ENCODE measurements at places on chromosomes 16 and 17.
A peak's percentile ranks its signal among the peaks of the same experiment; 100 is the strongest.

DNA sequence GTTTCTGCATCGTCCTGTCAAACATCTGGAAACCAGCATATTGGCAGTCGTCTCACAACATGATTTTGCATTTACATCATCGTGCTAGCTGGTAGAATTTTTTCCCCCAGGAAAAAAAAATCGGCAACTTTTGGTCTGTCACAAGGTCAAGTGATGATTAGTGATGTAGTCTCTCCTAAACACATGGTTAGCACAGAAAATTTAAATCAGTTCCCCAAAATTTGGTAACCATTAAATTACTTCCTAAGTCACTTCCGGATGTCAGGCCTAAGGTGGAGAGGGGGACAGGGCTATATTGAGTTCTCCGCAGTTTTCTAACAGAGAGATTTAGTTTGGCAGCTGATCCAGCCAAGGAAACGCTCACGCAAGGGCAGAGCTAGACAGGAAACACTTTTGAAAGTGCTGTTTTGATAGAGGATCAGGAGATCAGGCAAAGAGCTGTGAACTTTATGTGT lies 271.0 kb upstream of the TBX2 start:
- no peak for DNase-seq

DNA sequence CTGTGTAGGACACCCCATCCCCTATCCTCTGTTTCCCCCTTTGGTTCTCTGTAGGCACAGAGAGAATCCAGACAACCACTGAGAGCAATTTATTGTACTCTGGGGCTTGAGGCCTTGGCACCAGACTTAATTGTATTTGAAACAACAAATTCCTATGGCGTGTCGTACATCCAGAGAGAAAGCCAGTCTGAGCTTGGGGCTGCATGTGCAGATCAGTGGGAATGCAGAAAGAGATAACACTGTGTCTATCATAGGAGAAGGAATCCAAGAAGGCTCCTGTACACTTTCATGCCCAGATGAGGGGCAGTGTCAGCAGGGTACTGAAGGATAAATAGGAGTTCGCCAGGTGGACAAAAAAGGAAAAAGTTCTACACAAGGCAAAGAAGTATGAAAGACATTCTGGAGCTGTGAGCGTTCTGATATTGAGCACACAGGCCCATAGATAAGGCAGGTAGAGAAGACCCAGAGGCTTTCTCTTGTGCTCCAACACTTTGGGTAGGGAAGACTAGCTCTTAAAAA lies 22.0 kb upstream of the IL4R start:
- DNase-seq = no peak

DNA sequence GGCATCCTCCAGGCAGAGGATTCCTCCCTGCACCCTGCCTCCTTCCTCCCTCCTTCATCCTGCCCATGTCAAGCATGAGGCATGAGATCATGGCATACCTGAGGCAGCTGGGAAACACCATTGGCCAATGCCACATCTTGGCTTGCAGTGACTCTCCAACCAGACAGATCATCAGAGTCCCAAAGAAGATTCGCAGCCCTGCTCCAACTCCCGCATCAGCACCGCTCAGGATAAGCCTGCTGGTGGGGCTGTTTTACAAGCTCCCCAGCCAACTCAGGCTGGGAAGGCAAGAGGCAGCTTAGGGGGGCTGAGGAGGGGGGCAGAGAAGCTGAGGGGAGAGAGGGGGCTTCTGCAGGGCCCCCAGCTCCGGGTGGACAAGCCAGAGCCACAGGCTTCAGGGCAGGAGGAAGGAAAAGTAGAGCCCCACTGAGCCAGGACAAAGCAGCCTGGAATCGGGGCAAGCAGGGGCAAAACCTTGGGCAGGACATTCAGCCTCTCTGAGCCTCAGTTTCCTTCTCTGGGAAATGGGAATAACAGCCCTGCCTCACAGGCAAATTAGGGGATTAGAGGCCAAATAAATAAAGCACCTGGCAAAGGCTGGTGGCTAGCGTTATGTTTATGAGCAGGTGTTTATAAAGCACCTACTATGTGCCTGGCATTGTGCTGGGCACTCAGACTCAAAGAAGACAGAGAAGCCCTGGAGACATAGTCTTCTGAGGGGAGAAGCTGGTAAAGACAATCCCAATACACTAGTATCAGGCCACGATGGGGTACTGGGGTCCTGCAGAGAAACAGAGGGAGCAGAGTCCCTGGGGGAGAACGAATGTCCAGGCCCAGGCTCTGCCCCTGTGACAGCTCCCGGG lies 88.1 kb downstream of the GOSR1 start:
- DNase-seq = no peak

GRCh38 chr17:27878776-27879562 lies 14.2 kb downstream of the LYRM9 start:
- no peak for DNase-seq

DNA sequence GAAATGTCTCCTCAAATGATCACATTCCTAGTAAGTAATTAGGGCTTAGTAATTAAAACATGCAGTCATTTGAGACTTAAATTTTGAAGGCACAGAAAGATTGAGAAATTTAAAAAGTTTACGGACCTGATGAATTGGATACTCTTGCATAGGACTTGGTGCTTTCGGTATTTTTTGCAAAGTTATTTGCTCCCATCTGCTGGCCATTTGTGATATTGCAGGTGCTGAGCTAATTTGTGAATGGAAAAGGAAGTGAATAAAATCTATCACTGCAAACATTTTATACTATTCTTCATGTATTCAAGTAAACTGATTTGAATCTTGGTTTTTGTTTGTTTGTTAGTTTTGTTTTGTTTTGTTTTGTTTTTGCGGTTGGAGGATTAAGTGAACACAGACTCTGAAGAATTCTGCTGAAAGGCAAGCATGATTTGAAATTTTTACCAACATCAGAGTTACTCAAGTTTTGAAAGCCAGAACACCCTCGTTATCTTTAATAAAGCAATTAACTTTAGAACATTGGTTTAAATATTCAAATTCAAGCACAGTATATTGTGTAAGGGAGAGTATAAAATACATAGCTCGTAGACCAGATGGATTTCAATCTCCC lies 689.5 kb upstream of the RBFOX1 start:
- peak; percentile 4 for DNase-seq

- no peak for DNase-seq
These were observed 8.3 kb upstream of the RAB5C start for GRCh38 chr17:42163113-42163512.

DNA sequence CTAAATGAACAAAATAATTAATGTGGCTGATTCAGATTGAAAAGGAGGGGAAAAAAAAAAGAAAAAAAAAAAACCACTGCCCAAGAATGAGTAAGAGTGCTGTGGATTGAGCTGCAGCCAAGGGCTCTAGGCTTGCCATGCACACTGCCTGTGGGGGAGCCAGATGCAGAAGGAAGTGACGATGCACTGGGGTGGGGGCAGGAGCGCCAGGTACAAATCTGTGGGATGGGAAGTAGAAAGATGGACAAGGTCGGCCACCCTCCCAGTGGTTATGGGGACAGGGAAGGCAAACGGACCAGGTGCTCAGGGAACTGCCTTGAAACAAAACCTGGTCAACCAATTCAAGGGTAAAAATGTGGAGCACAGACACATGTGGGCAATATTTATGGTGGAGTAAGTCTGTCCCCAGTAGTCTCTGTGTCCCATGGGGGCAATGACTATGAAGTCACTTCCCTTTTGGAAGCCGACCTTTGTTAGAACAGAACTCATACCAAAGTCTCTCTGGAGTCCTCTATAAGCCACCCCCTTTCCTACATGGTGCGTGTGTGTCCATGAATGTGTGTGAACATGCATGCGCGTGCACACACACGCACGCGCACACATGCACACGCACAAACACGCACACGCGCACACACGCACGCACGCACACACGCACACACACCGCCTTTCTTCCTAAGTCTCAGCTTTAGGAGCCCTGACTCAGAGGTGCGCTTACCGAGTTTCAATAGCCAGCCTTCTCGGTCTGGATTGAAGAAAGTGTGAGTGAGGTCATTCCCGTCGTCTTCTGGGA lies 84.3 kb downstream of the CYTH1 start:
- DNase-seq = no peak

- DNase-seq = no peak
These were observed 97.5 kb downstream of the OR1D5 start for GRCh38 chr17:2965621-2966595.

GRCh38 chr16:18841833-18842525 lies 40.6 kb upstream of the ARL6IP1 start:
- no peak for DNase-seq

GRCh38 chr16:53766304-53767016 lies 62.5 kb downstream of the FTO start:
- DNase-seq = no peak

DNA sequence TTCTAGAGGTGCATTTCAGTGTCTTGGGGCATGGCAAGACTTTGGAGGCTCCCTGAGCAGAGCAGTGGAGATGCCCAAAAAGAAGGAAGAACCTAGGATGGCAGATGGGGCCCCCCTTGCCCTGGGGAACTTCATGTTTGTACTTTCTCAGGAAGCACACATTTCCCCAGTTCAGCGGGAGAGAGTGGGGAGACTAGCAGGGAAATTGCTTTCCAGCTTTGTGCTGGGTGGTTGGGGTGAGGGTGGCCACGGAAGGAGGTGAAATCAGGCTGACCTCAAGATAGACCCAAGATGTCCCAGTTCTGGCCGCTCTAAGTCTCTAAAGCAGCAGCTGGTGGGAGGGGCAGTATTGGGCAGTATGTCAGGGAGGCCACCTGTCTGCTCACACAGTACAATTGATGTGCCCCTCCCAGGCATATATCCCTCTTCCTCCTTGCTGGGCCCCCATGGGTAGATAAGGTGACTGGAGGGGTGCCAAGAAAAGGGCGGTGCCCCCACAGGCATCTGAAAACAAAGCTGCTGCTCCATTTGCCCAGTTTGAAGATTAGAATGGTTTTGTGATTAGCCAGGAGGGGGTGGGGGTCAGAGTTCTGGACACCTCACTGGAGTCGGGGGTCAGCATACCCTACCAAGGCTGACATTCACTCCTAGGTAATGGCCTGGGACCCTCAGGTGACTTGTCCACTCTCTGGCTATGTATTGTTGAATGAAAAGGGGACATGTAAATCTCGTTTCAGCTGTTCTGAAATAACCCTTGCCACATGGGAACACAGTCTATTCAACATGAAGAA lies 17.1 kb upstream of the NAGLU start:
- DNase-seq = no peak

DNA sequence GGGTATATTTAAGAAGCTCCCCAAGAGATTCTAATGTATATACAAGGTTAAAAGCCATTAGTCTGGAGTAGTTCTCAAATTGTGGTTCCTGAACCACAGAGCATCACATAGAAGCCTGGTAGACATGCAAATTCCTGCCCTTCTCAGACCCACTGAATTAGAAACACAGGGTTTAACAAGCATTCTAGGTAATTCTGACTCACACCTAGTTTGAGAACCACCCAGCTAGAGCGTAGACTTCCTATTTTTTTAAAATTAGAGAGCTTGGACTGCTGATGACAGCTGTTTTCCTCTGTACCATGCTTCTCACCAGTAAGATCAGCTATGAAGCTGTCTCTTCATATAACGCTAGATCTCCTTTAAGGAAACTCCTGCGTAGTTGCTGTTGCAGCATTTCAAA lies 50.6 kb downstream of the HS3ST3B1 start:
- DNase-seq = no peak

DNA sequence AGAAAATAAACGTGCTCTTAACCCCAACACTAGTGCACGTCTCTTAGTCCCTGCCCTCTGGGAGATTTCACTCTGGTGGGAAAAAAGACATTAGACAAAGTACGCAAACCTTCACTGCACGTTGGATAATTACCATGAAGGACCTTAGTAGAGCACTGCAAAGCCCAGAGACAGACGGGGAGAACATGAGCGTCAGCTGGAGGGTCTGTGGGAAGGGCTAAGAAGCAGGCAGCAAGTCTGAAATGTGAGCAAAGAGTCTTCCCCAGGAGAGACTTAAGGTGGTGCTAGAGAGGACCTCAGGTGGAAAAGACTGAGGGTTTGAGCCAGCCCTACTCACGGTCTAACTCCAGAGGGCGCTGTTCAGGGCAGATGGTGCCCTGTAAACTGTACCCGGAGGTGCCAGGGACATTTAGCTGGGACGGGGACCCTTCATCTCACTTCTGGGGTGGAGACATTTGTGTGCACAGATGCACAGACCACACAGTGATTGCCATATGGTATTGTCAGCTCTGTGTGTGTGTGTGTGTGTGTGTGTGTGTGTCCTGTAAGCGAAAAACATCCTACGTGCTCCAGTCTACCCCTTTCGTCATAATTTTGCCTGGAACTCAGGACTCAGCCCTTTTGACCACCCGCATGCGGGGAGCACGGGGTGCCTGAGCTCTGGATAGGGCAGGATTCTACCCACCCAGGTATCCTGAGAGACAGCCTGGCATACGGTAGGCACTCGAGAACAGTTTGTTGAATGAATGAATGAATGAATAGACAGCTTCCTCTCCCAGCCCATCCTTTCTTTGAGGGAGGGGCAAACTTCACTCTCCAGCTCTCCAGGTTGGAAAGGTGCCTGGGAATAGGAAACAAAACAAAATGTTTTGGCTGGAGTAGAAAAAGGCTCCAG lies 10.1 kb upstream of the STAC2 start:
- DNase-seq = no peak

- DNase-seq = no peak
These were observed 26.8 kb upstream of the PIK3R6 start for GRCh38 chr17:8894202-8894671.

- no peak for DNase-seq
These were observed 34.8 kb downstream of the TIMM22 start for GRCh38 chr17:1031711-1032110.

- no peak for DNase-seq
These were observed 216 bp downstream of the VPS9D1 start for GRCh38 chr16:89720551-89720812.

- no peak for DNase-seq
These were observed 1.3 kb downstream of the MKS1 start for GRCh38 chr17:58217766-58218165.

DNA sequence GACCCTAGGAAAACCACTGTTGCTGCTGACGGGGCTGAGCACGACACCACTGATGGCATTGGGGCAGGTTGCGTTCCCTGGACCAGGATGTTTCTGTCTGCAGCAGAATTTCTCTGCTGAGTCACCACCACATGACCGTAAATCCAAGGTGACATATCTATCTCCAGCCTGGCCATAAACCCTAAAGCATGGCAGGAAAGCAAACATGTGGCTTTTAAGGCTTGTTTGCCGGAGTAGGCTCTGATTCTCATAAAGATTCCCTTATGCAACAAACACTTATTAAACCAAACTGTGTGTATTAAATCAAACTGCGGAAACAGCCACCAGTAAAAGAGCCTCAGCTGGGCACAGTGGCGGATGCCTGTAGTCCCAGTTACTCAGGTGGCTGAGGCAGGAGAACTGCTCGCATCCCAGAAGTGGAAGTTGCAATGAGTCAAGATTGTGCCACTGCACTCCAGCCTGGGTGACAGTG lies 17.3 kb downstream of the MPHOSPH6 start:
- DNase-seq = no peak

- no peak for DNase-seq
These were observed 43.7 kb upstream of the TNRC6A start for GRCh38 chr16:24685539-24686432.

DNA sequence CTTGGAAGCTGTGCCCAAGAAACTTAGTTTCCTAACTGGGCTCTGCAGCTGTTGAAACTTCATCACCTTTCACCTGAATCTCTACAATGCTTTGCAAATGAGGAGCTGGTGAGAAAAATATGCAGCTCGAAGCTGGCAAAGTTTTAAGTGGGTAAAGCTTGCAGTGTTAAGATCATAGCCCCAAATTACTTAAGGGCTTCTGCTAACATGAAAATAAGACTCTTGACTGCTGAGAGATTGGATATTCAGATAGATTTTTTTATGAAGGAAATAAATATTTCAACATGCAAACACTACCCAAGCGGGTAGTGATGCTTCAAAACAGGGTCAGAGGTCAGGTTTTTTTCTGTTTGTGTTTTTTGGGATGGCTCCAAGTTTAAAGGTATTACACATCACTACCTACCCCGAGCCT lies 278.7 kb downstream of the FTO start:
- DNase-seq = no peak

- DNase-seq = no peak
These were observed 6.1 kb upstream of the CDR2 start for GRCh38 chr16:22380529-22380928.

Data from T follicular helper cell (primary cell).